ENCODE measurements at places on chromosomes 12 and 14. TPM values are rescaled to one million over a fixed set of nuclear protein-coding genes. Genes with fewer than 3 reads are reported as not detected.

The WASHC4 gene
- total RNA-seq = 23.5 TPM

The OVCH1 gene
- 0.25 TPM for total RNA-seq

The HPD gene
- 1.3 TPM for total RNA-seq

The FSCB gene
- total RNA-seq = not detected

The KRT2 gene
- total RNA-seq = not detected

The RILPL1 gene
- 89.7 TPM for total RNA-seq

The ETFBKMT gene
- 6.6 TPM for total RNA-seq

The TCL1B gene
- not detected for total RNA-seq

The TSHR gene
- total RNA-seq = not detected

The LMNTD1 gene
- not detected for total RNA-seq

The TMEM30B gene
- 0.22 TPM for total RNA-seq

The VWF gene
- total RNA-seq = 250 TPM

The SLC10A1 gene
- not detected for total RNA-seq

The MYH7 gene
- total RNA-seq = 14,853 TPM

The NELL2 gene
- 0.55 TPM for total RNA-seq

Data from left ventricle myocardium inferior (tissue), 1 donor.